AG10803 (cell line): ENCODE measurements at places on chromosomes 3 and 15.

DNA sequence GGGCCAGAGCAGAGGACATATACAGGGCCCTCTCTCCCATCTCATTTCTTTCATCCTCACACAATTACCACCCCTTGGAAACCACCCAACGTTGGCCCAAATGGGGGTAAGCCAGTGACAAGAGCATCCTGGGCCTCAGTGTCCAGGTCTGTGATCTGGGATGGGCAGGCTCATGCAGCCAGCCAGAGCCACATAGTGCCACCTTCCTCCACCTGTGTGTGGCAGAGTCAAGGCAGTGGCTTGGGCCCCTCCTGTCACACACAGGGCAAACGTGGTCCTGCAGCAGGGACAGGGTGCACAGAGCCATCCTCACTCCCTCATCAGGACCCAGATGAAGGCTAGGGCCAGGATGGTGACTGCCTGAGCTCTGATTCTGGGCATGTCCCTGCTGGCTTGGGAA, 2.3 kb upstream of the MYL3 start:
- DNase-seq = no peak

DNA sequence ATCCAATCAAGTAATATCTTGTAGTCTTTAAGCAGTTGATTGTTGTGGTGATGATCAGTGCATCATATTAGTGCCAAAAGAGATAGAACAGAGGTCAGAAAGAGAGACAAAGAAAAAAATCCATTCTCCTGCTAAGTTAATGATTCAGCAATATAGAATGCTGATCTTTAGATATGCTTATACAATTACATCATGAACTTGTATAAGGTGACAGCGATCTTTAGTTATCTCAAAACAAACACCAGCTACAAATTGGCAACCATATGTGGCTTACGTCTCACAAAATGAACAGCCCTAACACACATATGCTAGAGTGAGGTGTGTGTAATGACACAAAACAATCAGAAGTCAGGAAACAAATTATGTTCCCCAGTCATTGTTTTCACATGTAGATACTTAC, 12.5 kb downstream of the LSAMP start:
- no peak for DNase-seq

GRCh38 chr15:70169147-70169546, 71.4 kb upstream of the TLE3 start:
- no peak for DNase-seq

DNA sequence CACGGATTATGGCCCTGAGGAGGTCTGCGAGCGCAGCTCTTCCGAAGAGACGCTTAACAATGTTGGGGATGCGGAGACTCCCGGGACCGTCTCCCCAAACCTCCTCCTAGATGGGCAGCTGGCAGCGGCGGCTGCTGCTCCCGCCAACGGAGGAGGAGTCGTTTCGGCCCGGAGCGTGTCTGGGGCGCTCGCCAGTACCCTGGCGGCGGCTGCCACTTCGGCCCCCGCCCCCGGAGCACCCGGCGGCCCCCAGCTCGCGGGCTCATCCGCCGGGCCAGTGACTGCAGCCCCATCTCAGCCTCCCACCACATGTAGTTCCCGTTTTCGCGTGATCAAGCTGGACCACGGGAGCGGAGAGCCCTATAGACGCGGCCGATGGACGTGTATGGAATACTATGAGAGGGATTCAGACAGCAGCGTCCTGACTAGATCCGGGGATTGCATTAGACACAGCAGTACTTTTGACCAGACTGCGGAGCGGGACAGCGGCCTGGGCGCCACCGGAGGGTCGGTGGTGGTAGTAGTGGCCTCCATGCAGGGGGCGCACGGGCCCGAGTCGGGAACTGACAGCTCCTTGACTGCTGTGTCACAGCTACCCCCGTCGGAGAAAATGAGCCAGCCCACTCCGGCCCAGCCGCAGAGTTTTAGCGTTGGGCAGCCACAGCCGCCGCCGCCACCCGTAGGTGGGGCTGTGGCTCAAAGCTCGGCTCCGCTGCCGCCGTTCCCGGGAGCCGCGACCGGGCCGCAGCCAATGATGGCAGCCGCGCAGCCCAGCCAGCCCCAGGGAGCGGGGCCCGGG, 1.6 kb downstream of the TSC22D2 start:
- DNase-seq = peak; percentile 50
